ENCODE measurements at places on chromosomes 5 and 9.

DNA sequence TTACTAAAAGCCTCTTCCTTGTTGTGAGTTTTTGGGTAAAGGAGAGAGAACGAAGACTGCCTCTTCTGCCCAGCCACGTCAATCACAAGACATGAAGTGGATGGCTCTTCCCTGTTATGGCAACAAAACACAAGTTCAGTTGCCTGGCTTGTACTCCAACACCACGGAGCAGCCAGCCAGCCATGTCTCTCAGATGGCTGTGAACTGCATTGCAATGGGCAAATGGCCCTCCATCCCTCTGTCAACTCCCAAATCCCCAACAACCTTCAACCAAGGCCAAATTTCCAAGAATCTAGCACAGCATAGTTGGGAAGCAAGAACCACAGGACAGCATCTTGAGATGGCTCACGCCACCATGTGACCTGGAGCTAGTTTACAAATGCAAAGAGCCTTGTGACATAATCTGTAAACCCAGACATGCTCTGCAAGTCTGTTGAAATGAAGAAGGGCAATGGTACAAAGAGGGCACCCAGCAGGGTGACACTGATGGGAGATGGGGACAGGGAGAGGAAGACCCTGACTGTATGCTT, 53.9 kb downstream of the ZNF366 start:
- DNase-seq: no peak

DNA sequence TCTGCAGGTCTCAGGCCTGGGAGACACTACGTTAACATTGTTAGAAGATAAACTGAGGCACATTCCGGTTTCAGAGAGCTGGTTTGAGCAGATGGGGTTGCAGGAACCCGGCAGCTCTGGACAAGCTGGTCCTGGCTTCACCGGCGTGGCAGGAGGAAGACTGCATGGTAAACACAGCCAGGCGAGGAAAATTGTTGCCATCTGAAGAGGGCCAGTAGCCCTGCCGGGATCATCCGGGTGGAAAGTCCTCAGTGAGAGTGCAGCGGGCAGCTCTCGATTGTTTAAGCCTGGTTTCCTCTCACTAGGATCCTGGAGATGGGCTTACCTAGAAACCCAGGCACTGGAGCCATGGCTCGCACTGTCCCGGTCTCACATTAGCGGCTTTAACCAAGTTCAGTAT, 226.9 kb downstream of the IRX2 start:
- DNase-seq: no peak

DNA sequence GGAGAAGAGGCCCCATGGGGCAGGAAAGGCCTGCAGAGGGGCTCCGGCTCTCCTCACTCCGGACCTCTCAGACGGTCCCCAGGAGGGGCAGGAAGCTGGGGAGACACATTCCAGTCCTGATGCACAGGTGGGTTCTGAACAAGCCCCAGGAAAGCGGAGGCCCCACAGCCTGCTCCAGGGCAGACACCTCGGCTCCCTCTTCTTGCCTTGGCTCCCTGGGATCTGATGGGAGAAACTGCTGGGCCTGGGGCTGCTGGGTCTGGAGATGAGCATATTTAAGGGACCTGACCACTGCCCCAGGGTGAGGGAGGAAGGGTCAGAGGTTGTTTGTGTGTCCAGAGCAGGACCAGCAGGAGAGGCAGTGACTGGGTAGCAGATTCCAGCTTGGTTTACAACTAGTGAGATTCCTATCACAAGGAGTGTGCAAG, 1.2 kb downstream of the CORO2A start:
- DNase-seq: no peak

DNA sequence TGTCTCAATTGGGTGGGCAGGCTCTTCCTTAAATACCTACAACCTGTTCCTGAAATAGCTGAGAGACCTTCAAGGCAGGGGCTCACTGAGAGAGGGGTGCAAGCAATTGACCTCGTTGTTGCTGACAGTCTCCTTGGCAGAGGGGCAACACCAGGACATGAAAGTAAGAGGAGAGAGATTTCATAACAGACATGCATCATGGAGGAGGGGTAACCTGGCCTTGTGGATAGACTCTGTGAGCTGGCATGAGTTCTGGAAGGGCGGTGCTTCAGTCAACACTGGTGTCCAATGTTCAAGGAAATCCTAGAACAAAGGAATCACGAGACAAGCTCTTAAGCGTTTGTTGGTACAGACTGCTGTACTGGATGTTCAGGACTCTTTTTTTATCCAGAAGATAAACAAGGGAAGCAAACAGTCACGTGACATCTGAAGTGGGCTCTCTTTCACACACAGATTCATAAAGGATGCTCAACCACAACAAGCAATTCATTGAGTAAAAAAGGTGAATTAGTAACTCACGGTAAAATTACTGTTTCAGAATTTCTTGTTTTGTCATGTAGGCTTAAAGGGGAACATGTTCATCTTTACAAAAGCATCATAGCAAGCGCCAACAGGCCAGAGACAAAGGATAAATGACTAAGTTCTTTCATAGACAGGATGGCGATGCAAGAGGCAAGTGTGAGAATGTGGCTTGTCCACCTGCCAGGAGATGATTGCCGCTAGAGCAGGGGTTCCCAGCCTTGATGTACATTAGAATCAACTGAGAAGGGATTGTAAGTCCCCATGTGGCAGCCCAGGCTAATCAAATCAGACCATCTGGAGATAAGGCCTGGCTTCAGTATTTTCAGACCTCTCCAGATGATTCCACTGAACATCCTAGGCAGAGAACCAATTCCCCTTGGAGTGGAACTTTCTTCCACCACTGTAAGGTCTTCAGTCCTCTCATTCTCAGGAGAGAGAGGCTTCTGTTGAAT, 20.7 kb downstream of the ANKRA2 start:
- no peak for DNase-seq

GRCh38 chr5:8508231-8508630, 639.3 kb downstream of the MTRR start:
- no peak for DNase-seq

- no peak for DNase-seq
Measured at GRCh38 chr9:38114905-38115304, 45.9 kb upstream of the SHB start.

DNA sequence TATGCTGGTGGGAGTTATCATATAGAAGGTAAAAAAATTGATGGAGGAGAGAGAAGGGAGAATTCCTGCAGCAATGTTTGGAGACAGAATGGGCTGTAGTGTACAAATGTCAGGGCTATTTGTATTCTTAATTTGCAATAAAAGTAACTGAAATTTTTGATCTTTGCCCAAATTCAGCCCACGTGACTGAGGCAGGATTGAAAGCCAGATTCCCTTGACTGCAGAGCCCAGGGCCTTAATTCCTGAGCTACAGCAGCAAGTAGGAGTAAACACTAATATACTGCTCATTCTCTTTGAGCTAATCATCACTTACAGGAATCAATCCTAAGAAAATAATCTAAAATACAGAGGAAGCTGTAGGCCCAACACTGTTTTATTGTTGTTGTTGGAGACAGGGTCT, 5.2 kb upstream of the ANXA6 start:
- no peak for DNase-seq

Data from nucleus accumbens (tissue), 56 donors.